Cardiac ventricle fibroblast (primary cell): ENCODE measurements at places on chromosomes 3 and 15. TPM values are rescaled to one million over a fixed set of nuclear protein-coding genes. Genes with fewer than 3 reads are reported as not detected.

Gene CD86
- not detected in 2 replicates for total RNA-seq

Gene ADAMTS7
- 12.6 and 13.6 TPM in 2 replicates for total RNA-seq

Gene GJD2
- total RNA-seq = not detected in 2 replicates

Gene C15orf62
- 0.05 and 0.25 TPM in 2 replicates for total RNA-seq

Gene CDHR4
- total RNA-seq = not detected in 2 replicates

Gene DNAJB11
- 51.1 and 60.6 TPM in 2 replicates for total RNA-seq

Gene SAMD7
- total RNA-seq = not detected in 2 replicates

Gene SPINK8
- total RNA-seq = not detected in 2 replicates

Gene UBAP1L
- 0.39 and 0.75 TPM in 2 replicates for total RNA-seq

Gene SERPINI2
- not detected in 2 replicates for total RNA-seq

Gene NPAP1
- total RNA-seq = not detected in 2 replicates

Gene HACD2
- total RNA-seq = 11.4 and 13.7 TPM in 2 replicates

Gene PATL2
- 0.10 and 0.12 TPM in 2 replicates for total RNA-seq

Gene INTS14
- 23.3 and 26.0 TPM in 2 replicates for total RNA-seq

Gene TIPIN
- total RNA-seq = 4.1 and 5.0 TPM in 2 replicates

Gene ANKUB1
- not detected in 2 replicates for total RNA-seq

Gene EPHA6
- not detected in 2 replicates for total RNA-seq

Gene STARD5
- 10.6 and 13.3 TPM in 2 replicates for total RNA-seq

Gene ARRDC4
- total RNA-seq = 7.0 and 9.8 TPM in 2 replicates
